ENCODE measurements at places on chromosomes 16 and 17. TPM values are rescaled to one million over a fixed set of nuclear protein-coding genes. Genes with fewer than 3 reads are reported as not detected.

The PITPNC1 gene
- 9.6 TPM for polyA plus RNA-seq

The KRTAP9-4 gene
- not detected for polyA plus RNA-seq

The OR2C1 gene
- not detected for polyA plus RNA-seq

The HAPSTR1 gene
- 14.2 TPM for polyA plus RNA-seq

The CBLN1 gene
- polyA plus RNA-seq, result 0.26 TPM

The DHRS7C gene
- polyA plus RNA-seq, result 0.05 TPM

The ESRP2 gene
- 90.5 TPM for polyA plus RNA-seq

The SLC9A5 gene
- polyA plus RNA-seq, result 0.11 TPM

The USP22 gene
- polyA plus RNA-seq, result 29.9 TPM

The TNFRSF17 gene
- 0.08 TPM for polyA plus RNA-seq

The COTL1 gene
- 7.2 TPM for polyA plus RNA-seq

The MC1R gene
- polyA plus RNA-seq, result 3.3 TPM

The SLC16A11 gene
- polyA plus RNA-seq, result 2.3 TPM

The EME1 gene
- 2.0 TPM for polyA plus RNA-seq

The ZP2 gene
- 0.01 TPM for polyA plus RNA-seq

The TM4SF5 gene
- polyA plus RNA-seq, result 0.07 TPM

The TNFRSF12A gene
- 21.1 TPM for polyA plus RNA-seq

The MAPT gene
- 4.5 TPM for polyA plus RNA-seq

The TAC4 gene
- polyA plus RNA-seq, result not detected

The EPOP gene
- polyA plus RNA-seq, result 1.1 TPM

The CLUH gene
- polyA plus RNA-seq, result 65.2 TPM

The GAS2L2 gene
- polyA plus RNA-seq, result 0.01 TPM

The TNP2 gene
- not detected for polyA plus RNA-seq

The SLC43A2 gene
- polyA plus RNA-seq, result 2.1 TPM

The PRSS33 gene
- polyA plus RNA-seq, result not detected

The CA5A gene
- not detected for polyA plus RNA-seq

The SHISA9 gene
- polyA plus RNA-seq, result 0.07 TPM

The C17orf67 gene
- 2.1 TPM for polyA plus RNA-seq

The DBNDD1 gene
- polyA plus RNA-seq, result 17.9 TPM
